Trophoblast cell (in vitro differentiated cells and primary cell): ENCODE measurements at places on chromosomes 12 and 14.
A peak's percentile ranks its signal among the peaks of the same experiment; 100 is the strongest.

DNA sequence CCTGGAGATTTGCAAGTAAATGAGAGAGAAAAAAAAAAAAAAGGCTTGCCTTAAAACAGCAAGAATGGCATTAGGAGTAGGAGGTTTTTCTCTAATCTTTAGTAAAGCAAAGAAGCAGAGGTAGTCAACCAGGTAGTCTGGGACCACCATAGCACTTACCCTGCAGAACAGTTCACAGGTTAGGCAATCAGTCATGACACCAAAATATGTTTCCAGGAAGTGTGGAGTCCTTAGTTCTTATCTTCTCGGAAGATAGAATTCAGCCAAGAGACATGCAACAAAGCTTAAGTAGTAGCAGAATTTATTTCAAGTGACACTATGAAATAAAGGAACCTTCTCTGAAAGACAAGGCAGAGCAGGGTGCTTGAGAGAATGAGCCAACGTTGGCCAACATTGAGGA lies 295.8 kb downstream of the IPO8 start:
- no peak for DNase-seq

DNA sequence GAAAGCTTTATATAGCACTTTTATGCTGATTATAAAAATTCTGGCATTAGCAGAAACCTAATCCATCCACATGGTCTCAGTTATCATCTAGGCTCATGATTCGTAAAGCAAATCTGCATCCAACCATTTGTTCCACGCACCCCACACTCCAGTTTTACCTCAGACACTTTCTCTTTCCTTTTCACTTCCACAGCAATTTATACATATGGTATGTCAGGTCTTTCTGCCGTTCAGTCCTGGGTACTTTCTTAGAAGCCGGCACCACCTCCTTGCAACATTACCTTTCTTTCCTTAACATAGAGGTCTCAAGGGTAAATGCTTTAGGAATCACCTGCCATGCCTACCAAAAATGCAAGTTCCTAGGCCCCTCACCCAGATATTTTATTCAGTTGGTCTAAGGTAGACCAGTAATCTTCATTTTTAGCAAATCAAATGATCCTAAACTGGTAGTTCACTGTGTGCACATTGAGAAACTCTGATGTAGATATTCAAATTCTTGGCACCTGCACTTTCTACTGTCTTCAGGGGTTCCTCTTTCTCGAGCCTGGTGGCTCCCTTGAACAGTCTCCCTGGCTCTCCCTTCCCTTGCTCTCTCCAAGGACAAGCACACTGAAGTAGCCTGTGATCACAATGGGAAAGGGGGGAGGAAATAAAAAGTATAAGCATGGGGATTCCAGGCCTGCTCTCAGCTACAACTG lies 2.8 kb upstream of the KRAS start:
- DNase-seq, result no peak

DNA sequence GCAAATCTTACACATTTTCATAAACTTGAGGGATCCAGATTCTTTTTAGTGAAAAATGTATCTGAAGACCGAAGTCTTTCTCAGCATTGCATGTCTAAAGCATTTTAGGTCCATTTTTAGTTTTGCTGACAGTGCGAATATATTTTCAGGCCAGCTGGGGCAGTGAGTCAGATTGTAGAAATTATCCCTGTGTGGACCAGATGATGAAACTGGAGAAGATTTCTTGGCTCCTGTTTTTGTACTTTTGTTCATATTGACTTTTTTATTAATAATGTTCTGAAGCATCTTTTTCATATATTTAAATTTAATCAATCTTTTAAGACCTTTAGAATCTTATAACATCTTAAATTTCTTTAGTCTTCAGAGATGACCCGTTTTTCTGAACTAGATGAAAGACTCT lies 173.1 kb downstream of the FLRT2 start:
- DNase-seq, result no peak

- DNase-seq, result peak; percentile 39
Observed at GRCh38 chr14:75972801-75973421, 8.9 kb downstream of the TGFB3 start.

DNA sequence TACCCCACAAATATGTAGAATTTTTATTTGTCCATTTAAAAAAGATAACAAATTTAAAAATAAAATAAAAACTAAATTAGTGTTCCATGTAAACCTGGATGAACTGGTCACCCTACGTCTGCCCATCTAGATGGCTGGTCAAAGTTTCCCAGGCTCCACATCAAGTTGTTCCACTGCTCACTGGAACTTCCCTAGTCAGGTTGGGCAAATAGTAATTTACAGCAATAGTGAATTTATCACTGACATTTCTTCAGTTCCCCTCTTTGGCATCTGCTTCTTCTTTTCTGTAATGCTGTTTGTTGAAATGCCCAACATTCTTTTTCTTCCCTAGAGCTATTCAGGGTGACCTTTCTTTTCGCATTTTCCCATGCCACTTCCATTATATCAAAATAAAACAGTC lies 272.7 kb upstream of the BTG1 start:
- no peak for DNase-seq

- DNase-seq, result peak; percentile 76
Observed at GRCh38 chr12:112900298-112901145, 6.2 kb upstream of the OAS1 start.

- no peak for DNase-seq
Observed at GRCh38 chr12:79884401-79885006, 50.4 kb downstream of the PPP1R12A start.

GRCh38 chr14:24115422-24116127 lies 826 bp upstream of the NRL start:
- DNase-seq, result no peak

DNA sequence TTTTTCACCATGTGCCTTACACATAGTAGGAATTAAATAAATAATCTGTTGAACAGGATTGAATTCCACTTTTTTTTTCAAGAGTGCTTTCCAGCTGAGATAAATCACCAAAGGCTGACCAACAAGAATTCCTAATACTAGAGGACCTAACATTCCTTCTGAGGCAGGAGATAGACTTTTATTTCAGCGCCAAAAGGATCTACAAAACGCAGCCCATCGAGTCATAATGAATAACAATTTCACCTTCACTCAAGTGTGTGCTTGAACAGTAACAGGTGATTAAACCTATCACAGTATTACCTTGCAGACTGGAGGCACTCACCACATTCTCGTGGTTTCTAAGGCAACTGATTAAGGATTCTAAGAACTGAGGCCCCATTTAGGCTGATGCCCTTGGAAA lies 224.3 kb upstream of the ATP2B1 start:
- DNase-seq, result no peak

DNA sequence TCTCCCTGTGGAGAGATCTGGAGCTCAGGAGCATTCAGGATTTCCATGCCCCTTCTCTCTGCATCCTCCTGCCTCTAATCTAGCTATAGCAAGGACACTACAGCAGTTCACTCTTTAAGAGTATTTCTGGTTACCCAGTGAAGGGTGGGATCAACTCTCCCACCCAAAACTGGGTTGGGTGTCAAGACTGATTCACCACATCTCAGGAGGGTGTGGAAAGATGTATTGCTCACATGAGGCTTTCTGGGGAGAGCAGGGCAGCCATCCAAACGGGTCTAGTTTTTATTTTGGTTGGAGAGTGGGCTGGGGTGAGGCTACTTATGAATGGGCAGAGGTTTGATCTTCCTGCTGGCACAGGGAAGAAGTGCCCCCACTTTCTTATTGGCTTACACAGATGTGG lies 18.6 kb downstream of the C12orf75 start:
- no peak for DNase-seq

GRCh38 chr14:69695322-69696203 lies 71.4 kb upstream of the SRSF5 start:
- no peak for DNase-seq

DNA sequence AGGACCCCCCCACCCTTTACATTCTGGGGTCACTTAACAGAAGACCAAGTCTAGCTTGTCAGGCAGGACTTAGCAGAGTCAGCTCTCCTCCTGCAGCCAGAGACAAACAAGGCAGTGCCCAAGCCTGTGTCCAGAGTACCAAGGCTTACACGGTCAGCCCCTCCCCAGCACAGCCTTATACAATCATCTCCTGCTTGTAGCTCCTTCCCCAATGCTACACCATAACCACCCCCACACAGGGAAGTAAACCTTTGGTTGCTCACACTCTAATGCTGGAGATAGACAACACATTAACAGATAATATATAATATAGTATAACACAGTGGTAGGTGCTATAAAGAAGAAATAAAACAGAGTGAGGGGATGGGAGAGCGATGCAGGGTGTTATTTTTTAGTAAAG lies 175.4 kb upstream of the PWP1 start:
- no peak for DNase-seq
